ENCODE measurements at places on chromosomes 4 and X.

- DNase-seq, result no peak
These were observed 37.2 kb downstream of the HPF1 start for GRCh38 chr4:169720529-169720928.

- no peak for DNase-seq
These were observed 13.5 kb downstream of the TTC29 start for GRCh38 chr4:146932116-146932515.

GRCh38 chr4:146330392-146330791, 116.1 kb downstream of the REELD1 start:
- no peak for DNase-seq

GRCh38 chr4:56641494-56642051, 39.5 kb downstream of the HOPX start:
- peak; percentile 72 for DNase-seq

DNA sequence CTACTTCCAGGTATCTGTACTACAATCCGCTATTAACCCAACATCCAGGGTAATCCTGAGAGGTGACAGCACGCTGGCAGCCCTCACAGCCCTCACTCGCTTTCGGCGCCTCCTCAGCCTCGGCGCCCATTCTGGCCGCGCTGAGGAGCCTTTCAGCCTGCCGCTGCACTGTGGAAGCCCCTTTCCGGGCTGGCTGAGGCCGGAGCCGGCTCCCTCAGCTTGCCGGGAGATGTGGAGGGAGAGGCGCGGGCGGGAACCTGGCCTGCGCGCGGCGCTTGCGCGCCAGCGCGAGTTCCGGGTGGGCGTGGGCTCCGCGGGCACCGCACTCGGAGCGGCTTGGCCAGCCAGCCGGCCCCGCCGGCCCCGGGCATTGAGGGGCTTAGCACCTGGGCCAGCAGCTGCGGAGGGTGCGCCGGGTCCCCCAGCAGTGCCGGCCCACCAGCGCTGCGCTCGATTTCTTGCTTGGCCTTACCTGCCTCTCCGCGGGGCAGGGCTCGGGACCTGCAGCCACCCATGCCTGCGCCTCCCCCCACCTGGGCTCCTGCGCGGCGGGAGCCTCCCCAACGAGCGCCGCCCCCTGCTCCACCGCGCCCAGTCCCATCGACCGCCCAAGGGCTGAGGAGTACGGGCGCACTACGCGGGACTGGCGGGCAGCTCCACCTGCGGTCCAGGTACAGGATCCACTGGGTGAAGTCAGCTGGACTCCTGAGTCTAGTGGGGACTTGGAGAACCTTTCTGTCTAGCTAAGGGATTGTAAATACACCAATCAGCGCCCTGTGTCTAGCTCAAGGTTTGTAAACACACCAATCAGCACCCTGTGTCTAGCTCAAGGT, 87.3 kb downstream of the PRSS12 start:
- peak; percentile 16 for DNase-seq

DNA sequence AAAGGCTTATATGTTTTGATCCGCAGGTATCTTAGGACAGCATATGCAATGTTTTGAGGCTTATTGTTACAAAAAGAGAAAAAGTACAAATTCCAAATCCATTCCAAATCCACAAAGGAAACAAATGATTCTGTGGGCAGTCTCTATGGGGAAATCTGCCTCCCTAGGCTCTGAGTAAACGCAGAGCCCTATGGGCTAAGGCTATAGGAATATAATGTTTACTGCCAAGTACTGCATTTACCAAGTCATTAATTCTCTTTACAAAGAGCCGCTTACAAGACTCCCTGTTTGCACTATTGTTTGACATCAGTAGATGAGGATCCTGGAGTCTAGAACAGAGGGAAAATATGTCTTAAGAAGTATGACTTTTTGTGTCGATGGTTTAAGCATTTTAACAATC, 212.4 kb upstream of the GPC4 start:
- DNase-seq, result no peak

Data from activated CD4-positive, alpha-beta T cell treated with anti-CD3 and anti-CD28 coated beads, Interleukin-2, amount 50 U/mL, for 16 hours (primary cell).